ENCODE measurements at places on chromosomes 11 and 22.

- no peak overlapping the region for H3K4me3 ChIP-seq
- H3K36me3 ChIP-seq = no peaks in the 10 kb centered on the region
- no peak overlapping the region for H3K27ac ChIP-seq
- no peaks in the 10 kb centered on the region for H3K4me1 ChIP-seq
Observed at GRCh38 chr11:90251599-90251998, 28.8 kb upstream of the CHORDC1 start.

GRCh38 chr11:125164422-125165110 lies at the start of gene PKNOX2:
PKNOX2 (plus strand) TSS chr11:125164751; CDS start chr11:125351306, 186,555 bp downstream.
- H3K4me1 ChIP-seq = peaks cover 47% of the 10 kb centered on the region
- peaks cover 4% of the 10 kb centered on the region for H3K36me3 ChIP-seq
- H3K27me3 ChIP-seq = no peaks in the 10 kb centered on the region

GRCh38 chr22:47151064-47151463 lies 388.6 kb downstream of the TBC1D22A start:
- H3K27me3 ChIP-seq = no peaks in the 10 kb centered on the region
- no peak overlapping the region for H3K27ac ChIP-seq
- H3K36me3 ChIP-seq = no peaks in the 10 kb centered on the region
- DNase-seq = no peak
- H3K4me3 ChIP-seq = no peak overlapping the region

DNA sequence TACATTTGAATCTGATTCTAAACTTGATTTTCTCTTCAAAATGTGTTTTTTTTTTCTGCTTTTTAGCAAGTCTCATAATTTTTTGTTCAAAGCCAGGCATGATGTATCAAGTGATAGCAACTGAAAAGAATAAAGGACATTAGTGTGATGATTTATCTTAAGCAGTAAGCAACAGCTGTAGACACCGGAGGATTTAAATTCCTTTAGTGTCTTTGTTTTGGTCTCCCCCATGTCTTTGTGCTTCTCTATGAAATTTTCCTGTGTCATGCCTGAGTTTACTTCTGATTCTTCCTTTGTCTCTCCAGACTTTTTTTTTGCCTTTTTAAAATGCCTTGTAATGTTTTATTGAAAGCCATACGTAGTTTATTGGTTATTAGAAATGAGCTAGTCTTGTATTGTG lies 934.2 kb upstream of the RAG2 start:
- DNase-seq = no peak
- H3K4me3 ChIP-seq = no peak overlapping the region
- H3K27me3 ChIP-seq = no peaks in the 10 kb centered on the region
- H3K36me3 ChIP-seq = no peaks in the 10 kb centered on the region

GRCh38 chr11:93099806-93100205 lies 98.0 kb downstream of the SLC36A4 start:
- no peak for DNase-seq
- H3K4me3 ChIP-seq = no peak overlapping the region
- H3K36me3 ChIP-seq = peaks cover 4% of the 10 kb centered on the region
- no peaks in the 10 kb centered on the region for H3K27me3 ChIP-seq
- no peak overlapping the region for H3K27ac ChIP-seq
- peaks cover 11% of the 10 kb centered on the region for H3K4me1 ChIP-seq

GRCh38 chr22:42376711-42377554 lies 55.3 kb downstream of the NFAM1 start:
- H3K36me3 ChIP-seq = no peaks in the 10 kb centered on the region
- H3K27ac ChIP-seq = no peak overlapping the region
- H3K27me3 ChIP-seq = peaks cover 9% of the 10 kb centered on the region

DNA sequence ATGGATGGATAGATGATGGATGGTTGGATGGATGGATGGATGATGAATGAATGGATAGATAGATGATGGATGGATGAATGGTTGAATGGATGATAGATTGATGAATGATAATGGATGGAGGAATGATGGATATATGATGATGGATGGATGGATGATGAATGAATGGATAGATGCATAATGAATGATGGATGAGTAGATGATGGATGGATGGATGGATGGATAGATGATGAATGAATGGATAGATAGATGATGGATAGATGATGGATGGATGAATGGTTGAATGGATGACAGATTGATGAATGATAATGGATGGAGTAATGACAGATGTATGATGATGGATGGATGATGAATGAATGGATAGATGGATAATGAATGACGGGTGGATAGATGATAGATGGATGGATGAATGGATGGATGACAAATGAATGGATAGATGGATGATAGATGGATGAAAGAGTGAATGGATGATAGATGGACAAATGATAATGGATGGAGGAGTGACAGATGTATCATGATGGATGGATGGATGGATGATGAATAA lies 1466.5 kb downstream of the BRD1 start:
- H3K27ac ChIP-seq = no peak overlapping the region
- no peaks in the 10 kb centered on the region for H3K36me3 ChIP-seq

DNA sequence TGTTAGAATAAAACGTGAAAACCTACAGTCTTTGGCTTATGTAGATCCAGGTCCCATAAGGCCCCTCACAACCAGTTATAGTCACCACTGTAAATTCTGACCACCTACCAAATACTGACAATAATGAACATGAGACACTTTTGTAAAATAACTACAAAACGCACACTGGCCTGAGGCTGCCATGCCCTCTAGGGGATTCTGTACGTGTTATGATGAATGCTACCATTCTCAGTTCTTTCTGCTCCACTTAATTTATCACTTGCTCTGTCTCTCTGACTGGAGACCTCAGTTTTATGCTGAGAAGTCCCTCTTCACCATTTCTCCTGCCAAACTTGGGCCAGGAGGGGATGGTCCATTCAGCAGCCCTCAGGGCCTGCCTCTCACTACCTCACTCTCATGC lies 18.7 kb upstream of the TMPRSS5 start:
- no peak for DNase-seq
- H3K4me1 ChIP-seq = peaks cover 8% of the 10 kb centered on the region
- no peak overlapping the region for H3K27ac ChIP-seq
- no peak overlapping the region for H3K4me3 ChIP-seq
- peaks cover 7% of the 10 kb centered on the region for H3K36me3 ChIP-seq
- no peaks in the 10 kb centered on the region for H3K27me3 ChIP-seq

GRCh38 chr11:45097721-45098493 lies 48.5 kb upstream of the PRDM11 start:
- H3K4me1 ChIP-seq = peaks cover 23% of the 10 kb centered on the region
- no peak overlapping the region for H3K4me3 ChIP-seq
- no peak for DNase-seq
- H3K27me3 ChIP-seq = peaks cover 15% of the 10 kb centered on the region
- H3K36me3 ChIP-seq = peaks cover 3% of the 10 kb centered on the region

DNA sequence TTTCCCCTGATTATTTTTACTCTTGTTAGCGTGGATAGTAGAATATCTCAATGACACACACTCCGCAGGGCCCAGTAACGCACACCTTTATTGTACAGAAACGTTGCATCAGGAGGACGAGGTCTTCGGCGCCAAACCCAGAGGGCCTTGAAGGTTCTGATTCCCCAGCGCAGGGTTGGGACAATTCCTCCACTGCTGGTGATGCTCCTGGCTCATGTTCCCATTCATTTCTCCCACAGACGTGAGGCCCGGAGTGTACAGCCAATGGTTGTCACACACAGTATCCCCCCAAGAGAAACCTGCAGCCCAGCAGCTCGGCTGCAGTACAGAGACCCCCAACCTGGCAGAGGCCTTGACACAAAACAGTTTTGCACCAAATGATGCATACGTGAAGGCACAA lies 6.1 kb upstream of the ANO1 start:
- H3K36me3 ChIP-seq = no peaks in the 10 kb centered on the region
- peaks cover 3% of the 10 kb centered on the region for H3K4me1 ChIP-seq
- no peak overlapping the region for H3K27ac ChIP-seq
- peaks cover 77% of the 10 kb centered on the region for H3K27me3 ChIP-seq
- no peak overlapping the region for H3K4me3 ChIP-seq

DNA sequence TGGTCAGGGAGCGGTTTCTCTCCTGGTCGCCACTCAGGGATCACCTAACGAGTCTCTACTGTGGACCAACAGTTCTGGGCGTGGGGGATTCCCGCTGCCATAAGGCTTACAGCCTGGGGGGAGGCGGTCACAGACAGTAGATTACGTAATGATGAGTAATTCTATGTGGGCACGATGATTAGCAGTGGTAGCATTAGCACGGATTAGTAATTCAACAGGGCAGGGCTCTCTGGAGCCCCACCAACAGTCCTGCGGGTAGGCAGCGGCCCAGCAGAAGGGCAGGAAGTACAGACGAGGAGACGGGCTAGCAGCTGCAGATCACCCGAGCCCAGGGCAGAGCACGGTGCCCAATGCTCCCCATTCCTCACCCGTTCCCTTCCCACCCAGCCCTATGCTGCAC lies 3.6 kb downstream of the SHISAL1 start:
- H3K27ac ChIP-seq = peak overlapping the region; percentile 71
- no peak for DNase-seq
- H3K4me1 ChIP-seq = peaks cover 73% of the 10 kb centered on the region

GRCh38 chr11:70487756-70488155 lies 89.4 kb downstream of the CTTN start:
- DNase-seq = peak; percentile 65
- H3K36me3 ChIP-seq = no peaks in the 10 kb centered on the region
- H3K4me1 ChIP-seq = peaks cover 4% of the 10 kb centered on the region
- H3K4me3 ChIP-seq = no peak overlapping the region

GRCh38 chr22:28935713-28936112 lies 52.3 kb downstream of the ZNRF3 start:
- no peak overlapping the region for H3K4me3 ChIP-seq
- H3K4me1 ChIP-seq = peaks cover under 1% of the 10 kb centered on the region
- no peak overlapping the region for H3K27ac ChIP-seq
- no peaks in the 10 kb centered on the region for H3K36me3 ChIP-seq
- H3K27me3 ChIP-seq = no peaks in the 10 kb centered on the region

DNA sequence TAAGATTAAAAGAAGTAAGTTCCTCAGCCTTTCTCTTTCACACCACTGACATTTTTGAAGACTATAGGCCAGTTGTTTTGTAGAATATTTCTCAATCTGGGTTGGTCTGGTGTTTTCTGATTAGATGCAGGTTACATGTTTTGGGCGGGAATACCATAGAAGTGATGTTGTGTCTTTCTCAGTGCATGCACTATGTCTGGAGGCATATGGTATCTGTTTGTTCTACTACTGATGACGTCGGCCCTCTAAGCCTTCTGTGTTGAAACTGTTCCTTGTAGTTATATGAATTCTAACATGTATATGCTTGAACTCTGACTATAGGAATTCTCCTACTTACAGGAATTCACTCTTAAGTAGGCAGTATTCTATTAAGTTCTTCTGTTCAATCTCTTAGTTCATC lies 21.6 kb downstream of the ZFTA start:
- peak overlapping the region; percentile 18 for H3K27ac ChIP-seq
- no peak overlapping the region for H3K4me3 ChIP-seq
- DNase-seq = no peak
- no peaks in the 10 kb centered on the region for H3K27me3 ChIP-seq
- peaks cover 2% of the 10 kb centered on the region for H3K4me1 ChIP-seq

- peak; percentile 93 for DNase-seq
- no peaks in the 10 kb centered on the region for H3K27me3 ChIP-seq
- no peaks in the 10 kb centered on the region for H3K36me3 ChIP-seq
- H3K4me1 ChIP-seq = peaks cover 63% of the 10 kb centered on the region
- H3K27ac ChIP-seq = peak overlapping the region; percentile 96
Observed at GRCh38 chr11:120336641-120337354, 585 bp downstream of the ARHGEF12 start.

- peaks cover 18% of the 10 kb centered on the region for H3K4me1 ChIP-seq
- H3K36me3 ChIP-seq = no peaks in the 10 kb centered on the region
- DNase-seq = no peak
- H3K27ac ChIP-seq = no peak overlapping the region
Observed at GRCh38 chr22:32660292-32660691, 141.2 kb upstream of the TIMP3 start.

- H3K4me1 ChIP-seq = peaks cover 46% of the 10 kb centered on the region
- no peaks in the 10 kb centered on the region for H3K36me3 ChIP-seq
- peaks cover 3% of the 10 kb centered on the region for H3K27me3 ChIP-seq
- no peak for DNase-seq
Observed at GRCh38 chr11:34348919-34349318, 8.9 kb downstream of the ABTB2 start.

DNA sequence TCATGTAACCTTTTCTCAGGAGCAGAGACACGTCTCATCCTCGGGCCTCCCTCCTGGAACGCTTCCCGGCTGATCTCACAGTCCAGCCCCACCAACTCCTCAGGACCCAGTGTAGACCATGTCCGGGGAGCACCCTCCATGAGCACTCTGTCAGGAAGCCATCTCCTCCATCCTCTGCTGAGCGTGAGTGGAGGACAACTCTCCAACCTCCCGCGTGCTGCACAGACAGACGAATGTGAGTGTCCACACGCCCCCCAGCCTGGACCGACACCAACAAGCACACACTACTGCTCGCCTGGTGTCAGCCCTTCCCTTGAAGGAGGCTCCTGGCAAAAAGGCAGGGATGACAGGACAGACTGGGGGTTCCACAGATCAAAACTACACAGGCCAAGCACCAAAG lies 86.6 kb downstream of the SHANK2 start:
- no peak overlapping the region for H3K27ac ChIP-seq
- H3K36me3 ChIP-seq = no peaks in the 10 kb centered on the region
- H3K4me1 ChIP-seq = no peaks in the 10 kb centered on the region
- H3K27me3 ChIP-seq = peaks cover 40% of the 10 kb centered on the region
- no peak overlapping the region for H3K4me3 ChIP-seq

DNA sequence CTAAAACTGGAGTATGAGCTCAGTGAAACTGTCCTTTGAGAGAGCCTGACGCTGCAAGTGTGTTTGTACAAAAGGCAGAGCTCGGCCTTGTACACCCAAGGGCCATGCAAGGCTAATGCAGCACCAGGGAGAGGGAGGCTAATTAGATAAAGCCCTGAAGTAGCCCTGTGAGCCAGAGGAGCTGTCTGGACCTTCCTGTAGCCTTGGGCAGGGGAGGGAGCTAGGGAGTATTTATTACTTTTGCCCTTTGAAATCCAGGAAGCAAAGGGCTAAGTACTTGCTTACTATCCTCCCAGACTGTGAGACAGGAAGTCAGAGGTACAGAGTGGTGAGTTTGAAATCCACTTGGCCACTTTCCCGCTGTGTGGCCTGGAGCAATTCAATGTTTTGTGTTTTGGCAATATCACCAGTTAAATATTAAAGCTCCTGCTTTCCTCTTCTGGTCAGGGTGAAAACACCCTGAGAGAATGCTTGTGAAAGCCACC lies 10.2 kb upstream of the LDHA start:
- DNase-seq = no peak
- H3K27me3 ChIP-seq = no peaks in the 10 kb centered on the region
- peaks cover 46% of the 10 kb centered on the region for H3K4me1 ChIP-seq
- peak overlapping the region; percentile 57 for H3K4me3 ChIP-seq
- peak overlapping the region; percentile 100 for H3K27ac ChIP-seq

DNA sequence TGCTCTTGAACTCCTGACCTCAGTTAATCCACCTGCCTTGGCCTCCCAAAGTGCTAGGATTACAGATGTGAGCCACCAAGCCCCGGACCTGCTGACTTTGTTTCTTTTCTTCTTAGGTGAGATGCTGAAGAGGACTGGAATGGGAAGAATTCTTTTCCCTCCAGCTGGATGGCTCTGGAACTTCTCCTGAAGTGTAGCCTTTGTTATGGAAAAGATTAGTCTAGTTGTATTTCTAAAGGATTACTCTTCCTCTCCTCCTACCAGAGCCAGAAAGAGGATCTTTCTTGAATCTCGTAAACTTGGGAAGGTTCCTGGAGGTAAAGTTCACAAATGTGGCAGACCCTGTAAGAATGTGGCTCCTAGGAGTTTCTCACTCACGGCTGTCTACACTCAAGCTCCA lies 95.4 kb upstream of the LARGE1 start:
- no peak for DNase-seq
- H3K4me1 ChIP-seq = no peaks in the 10 kb centered on the region
- no peak overlapping the region for H3K27ac ChIP-seq

Measured in chondrocyte (in vitro differentiated cells).